ENCODE measurements at places on chromosomes 16 and 17.
A peak's percentile ranks its signal among the peaks of the same experiment; 100 is the strongest.

GRCh38 chr16:72963533-72964315 is 84.2 kb downstream of the ZFHX3 start:
- no peak for DNase-seq

DNA sequence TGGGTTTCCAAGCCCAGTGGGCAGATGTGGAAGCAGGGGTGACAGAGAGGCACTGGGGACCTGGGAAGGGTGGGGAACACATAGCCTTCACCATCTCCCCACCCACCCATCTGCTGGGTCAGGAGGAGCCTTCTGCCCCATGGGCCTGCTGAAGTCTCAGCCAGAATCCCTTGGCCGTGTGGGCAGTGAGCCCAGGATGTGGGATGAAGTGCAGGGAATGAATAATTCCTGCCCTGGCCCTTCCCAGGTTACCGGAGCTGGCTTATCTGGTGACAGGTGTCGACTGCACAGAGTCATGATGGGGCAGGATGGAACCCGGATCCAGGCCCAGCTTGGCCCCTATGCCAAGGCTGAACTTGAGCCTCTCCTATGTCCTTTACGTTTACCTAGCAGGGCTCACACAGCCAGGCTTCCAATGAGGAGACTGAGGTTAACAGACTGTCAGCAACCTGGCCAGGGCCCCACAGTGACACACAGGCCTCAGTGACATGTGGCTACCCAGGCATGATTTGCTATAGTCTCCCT is 17.5 kb downstream of the ATP2A3 start:
- DNase-seq: no peak

- no peak for DNase-seq
Observed at GRCh38 chr16:17245776-17246175, 225.0 kb downstream of the XYLT1 start.

DNA sequence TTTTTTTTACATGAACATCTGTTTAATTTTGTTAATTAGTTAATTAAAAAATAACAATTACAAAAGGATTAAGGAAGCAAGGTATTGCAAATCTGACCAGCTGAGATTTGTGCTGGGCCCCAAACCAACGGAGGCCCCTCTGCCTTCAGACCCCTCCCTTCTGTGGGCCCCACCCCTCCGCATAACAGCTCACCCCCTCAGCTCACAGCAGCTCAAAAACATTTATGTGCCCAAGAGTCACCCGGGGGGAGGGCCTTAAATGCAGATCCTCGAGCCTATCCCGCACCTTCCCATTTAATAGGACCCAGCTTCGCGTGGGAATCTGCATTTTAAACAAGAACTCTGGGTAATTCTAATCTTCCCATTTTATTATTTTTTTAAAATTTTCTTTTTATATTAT is 75.0 kb downstream of the MGAT5B start:
- no peak for DNase-seq

- no peak for DNase-seq
Observed at GRCh38 chr17:80380555-80381002, 34.4 kb upstream of the ENDOV start.

DNA sequence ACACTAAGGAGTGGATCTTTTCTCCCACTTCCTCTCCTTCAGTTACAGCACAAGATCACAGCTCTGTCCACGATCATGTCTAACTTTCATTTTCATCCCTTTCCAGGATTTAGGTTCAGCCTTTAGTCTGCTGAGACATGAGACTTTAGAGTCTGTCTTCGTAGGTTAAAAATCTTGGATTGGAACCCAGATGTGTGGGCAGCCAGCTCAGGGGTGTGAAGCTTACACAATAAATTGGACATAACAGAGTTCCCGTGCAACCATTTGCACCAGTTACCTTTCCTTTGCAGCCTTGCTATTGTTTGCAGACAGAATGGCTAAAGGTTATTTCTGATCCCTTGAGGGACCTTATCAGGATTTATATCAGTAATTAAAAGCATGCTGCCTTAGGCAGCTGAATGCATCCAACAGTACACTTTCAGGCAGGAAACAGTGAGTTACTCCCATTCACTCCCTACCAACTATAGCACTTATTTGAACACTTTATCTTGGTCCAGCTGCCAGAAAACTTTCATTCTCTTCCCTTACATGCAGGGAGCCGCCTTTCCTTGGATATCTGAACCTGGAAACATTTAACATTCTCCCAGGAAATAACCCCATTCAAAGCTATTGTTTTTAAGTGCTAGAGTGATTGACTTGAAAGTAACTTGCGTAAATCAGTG is 87.3 kb downstream of the TMEM100 start:
- DNase-seq: no peak

GRCh38 chr16:61681673-61682072 is 354.6 kb downstream of the CDH8 start:
- DNase-seq: no peak

DNA sequence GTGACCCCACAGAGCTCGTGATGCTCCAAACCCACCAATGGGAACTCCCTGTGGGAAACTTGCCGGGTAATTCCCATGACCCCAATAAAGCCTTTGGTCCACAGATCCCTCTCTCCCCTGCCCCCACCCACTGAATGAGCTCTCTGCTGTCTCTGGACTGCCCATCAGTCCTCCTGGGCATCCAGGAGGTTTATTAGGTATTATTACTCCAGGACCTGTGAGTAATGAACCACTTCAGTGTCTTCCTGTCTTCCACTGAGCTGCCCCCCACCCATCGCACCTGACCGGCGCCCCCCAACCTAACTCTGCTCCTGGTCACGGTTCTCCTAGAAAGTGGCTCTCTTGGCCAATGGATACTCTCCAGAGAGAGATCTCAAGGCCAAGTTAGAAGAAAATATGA is 28.7 kb upstream of the DNAH17 start:
- DNase-seq: no peak

DNA sequence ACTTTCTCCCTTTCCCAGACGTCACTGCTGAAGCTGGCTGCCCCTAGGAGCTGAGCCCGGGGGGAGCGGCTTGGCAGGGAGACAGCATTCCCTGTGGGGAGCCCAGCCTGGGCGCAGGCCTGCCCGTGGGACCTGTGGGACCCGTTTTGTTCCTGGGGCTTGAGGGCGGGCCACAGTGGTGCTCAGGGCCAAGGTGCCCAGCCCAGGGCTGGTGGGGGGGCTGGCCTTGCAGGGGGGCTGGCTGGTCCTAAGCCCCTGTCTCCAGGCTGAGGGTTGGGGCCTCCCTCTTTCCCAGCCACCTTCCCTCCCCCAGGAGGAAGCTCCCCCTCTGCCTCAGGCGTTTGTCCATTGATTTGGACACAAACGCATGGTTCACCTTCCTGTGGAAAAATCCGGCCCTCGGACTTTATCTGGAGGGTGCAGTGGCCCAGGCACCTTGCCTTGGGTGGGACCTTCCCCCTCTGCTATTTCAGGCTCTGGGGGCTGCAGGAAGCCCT is 4.4 kb downstream of the NHERF2 start:
- no peak for DNase-seq

- DNase-seq: no peak
Observed at GRCh38 chr17:10201680-10202079, 3.3 kb upstream of the GAS7 start.

DNA sequence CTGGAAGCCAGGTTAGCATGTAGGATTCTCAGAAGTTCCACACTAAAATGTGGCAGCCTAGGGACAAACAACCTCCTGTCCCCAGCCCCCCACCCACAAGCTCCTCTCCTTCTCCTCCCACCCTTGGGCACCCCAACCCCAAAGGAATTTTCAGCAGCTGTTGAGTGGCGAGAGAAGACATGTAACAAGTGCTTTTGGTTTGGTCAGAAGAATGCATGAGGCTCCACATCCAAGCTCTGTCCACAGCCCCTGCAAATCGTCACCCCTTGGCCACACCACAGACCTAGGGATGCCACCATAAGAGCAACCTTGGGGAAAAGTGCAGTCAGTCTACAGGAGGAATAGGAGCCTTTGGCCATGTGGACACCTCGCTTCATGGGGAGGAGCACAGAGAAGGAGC is 11.9 kb upstream of the RAB37 start:
- DNase-seq: no peak

GRCh38 chr16:54402270-54402669 is 115.7 kb upstream of the IRX3 start:
- no peak for DNase-seq

DNA sequence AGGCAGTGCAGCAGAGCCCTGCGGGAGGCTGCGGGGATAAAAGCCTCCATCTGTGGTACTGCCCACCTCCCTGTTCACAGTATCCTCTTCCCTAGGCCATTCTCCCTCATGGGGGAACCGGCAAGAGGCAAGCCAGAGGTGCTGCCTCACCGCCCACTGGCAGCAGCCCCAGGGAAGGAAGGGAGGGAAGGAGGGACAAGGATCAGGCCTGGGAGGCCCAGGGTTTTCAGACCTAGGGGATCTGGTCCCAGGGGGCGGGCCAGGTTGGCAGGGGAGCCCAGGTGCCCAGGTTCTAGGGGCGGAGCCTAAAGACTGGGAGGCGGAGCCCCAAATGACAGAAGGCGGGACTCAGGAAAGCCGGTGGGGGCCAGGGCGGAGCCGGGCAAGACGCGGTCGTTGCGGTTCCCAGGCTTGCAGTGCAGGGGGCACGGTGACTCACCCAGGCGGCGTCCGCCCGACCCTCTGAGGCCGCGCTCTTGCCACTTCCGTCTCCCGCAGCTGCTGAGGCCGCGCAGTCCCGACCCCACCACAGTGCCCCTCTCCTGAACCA is 3.0 kb upstream of the MTMR4 start:
- no peak for DNase-seq

DNA sequence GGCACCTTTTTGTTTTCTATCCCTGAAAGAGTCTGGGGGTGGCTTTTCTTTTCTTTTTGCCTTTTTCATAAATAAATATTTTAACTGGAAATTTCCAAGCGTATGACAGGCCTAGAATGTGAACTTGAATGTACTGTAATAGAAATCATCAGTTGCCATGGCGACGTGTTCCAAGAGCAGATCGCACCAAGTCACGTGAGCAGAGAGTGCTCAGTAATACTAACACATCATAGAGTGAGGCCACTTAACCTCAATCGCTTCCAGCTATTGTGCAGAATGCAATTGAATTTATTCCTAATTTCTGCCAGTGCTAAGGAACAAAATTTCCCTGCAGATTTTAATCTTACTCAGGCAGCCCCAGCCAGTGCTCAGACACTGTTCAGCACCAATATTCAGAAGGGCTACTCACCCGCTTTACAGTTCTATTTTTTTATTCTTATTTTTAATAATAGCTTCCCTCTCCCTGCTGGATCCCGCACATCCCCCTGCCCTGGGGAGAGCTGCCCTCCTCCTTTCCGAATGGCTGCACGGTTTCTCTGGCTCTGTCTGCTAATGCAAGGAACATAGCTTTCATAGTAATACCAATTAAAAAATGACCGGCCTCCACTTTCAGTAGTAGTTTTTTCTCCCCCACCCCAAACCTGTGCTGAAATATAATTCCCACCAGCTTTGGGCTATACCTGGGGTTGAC is 26.2 kb upstream of the PMFBP1 start:
- DNase-seq: no peak

DNA sequence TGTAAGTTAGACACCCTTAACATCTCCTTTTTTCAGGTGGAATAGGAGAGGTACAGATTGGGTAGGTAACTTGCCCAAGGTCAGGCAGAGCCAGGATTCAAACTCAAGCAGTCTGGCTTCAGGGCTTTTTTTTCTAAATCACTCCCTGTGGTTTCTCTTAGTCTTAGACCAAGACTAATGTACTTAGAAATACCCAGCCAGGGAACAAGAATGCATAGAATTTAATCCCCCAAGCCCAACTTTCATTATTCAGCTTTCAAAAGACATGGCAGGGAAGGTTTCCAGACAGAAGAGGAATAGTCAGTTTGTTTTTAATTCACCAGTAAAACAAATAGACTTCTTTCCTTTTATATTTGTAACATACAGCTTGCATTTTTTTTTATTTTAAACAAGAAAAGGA is 305.2 kb upstream of the RBFOX1 start:
- DNase-seq: no peak

DNA sequence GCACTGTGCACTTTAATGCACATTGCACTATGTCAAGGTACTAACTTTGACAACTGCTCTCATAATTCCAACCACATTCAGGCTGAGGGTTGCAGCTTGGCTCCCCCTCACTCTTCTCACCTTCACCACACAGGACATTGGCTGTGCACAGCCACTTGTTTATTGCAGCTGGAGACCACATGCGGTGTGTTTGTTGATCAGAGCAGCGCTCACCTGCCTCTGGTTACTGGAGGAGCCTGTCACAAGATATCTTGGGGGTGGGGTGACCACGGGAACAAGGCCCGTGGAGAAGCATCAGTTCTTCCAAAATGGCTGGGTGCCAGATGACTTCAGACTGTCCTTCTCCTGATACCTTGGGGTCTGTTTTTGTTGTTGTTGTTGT is 10.6 kb upstream of the CCL5 start:
- peak; percentile 54 for DNase-seq

GRCh38 chr17:30082773-30083172 is 33.8 kb upstream of the NSRP1 start:
- no peak for DNase-seq

DNA sequence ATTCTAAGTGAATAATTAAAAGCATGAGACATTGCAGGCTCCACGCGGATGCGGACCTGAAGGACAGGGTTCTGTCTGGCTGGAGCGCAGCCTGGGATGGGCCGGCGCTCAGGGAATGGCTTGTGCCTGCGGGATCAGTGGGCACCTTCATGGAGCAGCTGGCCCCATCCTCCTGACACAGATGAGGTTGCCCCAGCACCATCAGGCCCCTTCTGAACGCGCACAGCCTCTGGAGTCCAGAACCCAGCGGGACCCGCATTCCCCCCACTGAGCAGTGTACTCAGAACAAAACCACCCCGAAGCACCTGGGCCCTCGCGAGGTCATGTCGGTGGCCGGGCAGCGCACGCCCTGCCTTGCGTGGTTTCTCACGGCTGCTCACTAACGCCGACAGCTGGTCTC is 70.5 kb upstream of the CHMP6 start:
- no peak for DNase-seq

DNA sequence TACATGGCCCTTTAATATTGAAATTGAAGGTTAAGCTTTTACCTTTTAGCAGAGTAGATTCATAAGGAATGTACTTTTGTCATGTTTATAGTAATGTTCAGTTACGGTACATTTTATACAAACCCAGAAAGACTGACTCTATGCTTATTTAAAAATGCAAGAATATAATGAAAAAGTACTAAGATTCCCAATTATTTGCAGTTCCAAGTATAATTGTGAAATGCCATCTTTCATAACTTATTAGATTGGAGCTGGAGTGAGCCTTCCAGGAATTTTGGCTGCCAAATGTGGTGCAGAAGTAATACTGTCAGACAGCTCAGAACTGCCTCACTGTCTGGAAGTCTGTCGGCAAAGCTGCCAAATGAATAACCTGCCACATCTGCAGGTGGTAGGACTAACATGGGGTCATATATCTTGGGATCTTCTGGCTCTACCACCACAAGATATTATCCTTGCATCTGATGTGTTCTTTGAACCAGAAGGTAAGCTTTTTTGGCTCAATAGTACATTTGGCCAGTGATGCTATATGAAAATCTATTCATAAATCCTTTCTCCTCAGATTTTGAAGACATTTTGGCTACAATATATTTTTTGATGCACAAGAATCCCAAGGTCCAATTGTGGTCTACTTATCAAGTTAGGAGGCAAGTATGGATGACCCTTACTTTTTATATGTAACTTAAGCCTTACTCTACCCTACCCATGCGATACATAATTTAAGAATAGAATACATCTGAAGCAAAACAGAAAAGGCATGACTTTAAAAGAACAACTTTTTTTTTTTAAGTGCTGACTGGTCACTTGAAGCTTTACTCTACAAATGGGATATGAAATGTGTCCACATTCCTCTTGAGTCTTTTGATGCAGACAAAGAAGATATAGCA is 4.2 kb downstream of the SRSF2 start:
- no peak for DNase-seq

GRCh38 chr16:53614346-53614745 is 89.3 kb downstream of the RPGRIP1L start:
- DNase-seq: no peak

- DNase-seq: no peak
Observed at GRCh38 chr17:48385319-48385718, 44.7 kb downstream of the SKAP1 start.
